CD4-positive, alpha-beta T cell treated with Interleukin-15 for 4 hours (primary cell): ENCODE measurements at places on chromosomes 12 and 14.

- no peak for DNase-seq
Measured at GRCh38 chr14:83874662-83875061, 1655.3 kb upstream of the FLRT2 start.

GRCh38 chr14:63454436-63454835, 88.7 kb downstream of the PPP2R5E start:
- no peak for DNase-seq

- DNase-seq: no peak
Measured at GRCh38 chr12:18207266-18207665, 54.1 kb upstream of the PIK3C2G start.

- no peak for DNase-seq
Measured at GRCh38 chr12:90174198-90174510, 465.5 kb upstream of the ATP2B1 start.

- DNase-seq: no peak
Measured at GRCh38 chr12:51898937-51899336, 8.4 kb upstream of the ACVRL1 start.

GRCh38 chr14:94747739-94748138, 22.2 kb downstream of the GSC start:
- no peak for DNase-seq

GRCh38 chr14:36471431-36471830, 48.6 kb downstream of the NKX2-1 start:
- no peak for DNase-seq

GRCh38 chr12:29572938-29573337, 75.5 kb upstream of the OVCH1 start:
- no peak for DNase-seq
